ENCODE measurements at places on chromosomes 5 and 9.

DNA sequence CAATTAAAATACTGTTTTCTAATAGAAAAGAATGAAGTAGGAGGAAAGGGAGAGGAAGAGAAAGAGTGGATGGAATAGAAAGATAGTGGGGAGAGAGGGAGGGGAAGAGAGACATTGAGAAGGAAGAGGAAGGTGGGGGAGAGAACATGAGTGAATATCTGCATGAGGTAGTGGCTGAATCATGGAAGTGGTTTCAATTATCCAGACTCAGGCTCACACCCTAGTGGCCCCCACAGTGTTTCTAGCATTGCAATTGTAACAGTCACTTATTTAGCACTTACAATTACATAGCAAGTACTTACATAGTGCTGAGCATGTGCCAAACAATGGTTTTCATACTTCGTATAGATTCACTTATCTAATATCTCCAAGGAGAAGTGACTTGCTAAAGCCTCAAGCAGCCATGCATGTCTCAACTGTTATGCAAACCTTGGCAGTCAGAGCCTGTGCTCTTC is 72.7 kb downstream of the CAST start:
- peak; percentile 87 for DNase-seq

GRCh38 chr5:148060881-148061280 is 2.9 kb upstream of the SPINK5 start:
- no peak for DNase-seq

GRCh38 chr9:97705354-97705950 is 8.3 kb upstream of the XPA start:
- DNase-seq: no peak

GRCh38 chr5:63128018-63128417 is 549.4 kb downstream of the LRRC70 start:
- DNase-seq: no peak

DNA sequence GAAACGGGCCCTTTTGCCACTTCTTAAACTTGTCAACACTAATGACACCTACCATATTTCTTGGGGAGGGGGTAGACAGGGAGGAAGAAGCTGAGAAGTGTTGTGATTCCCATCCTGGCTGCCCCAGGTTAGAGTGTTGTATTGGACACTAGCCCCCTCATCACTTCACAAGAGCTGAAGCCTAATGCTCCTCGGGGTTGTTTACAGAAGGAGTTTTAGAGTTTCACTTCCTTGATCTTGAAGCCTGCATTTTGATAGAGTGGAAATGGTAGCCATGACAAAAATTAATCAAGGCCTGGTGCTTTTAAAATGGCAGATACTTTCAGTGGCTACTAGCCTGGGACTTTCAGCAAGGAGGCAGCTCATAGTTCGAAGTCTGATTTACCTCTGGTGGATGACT is 11.0 kb upstream of the FAM120AOS start:
- no peak for DNase-seq

DNA sequence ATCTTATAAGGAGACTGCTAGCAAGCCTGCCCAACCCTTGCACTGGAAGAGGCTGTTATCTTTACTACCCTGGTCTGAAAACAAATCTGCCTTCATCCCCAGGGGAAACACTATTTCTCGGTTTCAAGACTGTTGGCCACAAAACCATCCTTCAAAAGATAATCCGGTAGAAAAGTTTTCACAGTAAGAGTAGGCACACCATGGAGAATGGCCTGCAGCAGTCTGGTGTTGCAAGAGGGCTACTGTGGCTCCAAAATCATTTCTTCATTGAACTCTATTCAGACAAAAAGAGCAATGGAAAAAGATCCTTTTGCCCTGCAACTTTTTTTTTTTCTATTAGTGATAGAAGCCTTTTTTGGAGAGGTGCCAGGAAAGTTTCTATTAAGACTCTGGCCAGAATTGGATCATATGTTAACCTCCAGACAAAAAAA is 163.9 kb downstream of the ARHGEF28 start:
- DNase-seq: peak; percentile 42

- peak; percentile 54 for DNase-seq
Observed at GRCh38 chr5:23208959-23209431, 298.4 kb upstream of the PRDM9 start.

DNA sequence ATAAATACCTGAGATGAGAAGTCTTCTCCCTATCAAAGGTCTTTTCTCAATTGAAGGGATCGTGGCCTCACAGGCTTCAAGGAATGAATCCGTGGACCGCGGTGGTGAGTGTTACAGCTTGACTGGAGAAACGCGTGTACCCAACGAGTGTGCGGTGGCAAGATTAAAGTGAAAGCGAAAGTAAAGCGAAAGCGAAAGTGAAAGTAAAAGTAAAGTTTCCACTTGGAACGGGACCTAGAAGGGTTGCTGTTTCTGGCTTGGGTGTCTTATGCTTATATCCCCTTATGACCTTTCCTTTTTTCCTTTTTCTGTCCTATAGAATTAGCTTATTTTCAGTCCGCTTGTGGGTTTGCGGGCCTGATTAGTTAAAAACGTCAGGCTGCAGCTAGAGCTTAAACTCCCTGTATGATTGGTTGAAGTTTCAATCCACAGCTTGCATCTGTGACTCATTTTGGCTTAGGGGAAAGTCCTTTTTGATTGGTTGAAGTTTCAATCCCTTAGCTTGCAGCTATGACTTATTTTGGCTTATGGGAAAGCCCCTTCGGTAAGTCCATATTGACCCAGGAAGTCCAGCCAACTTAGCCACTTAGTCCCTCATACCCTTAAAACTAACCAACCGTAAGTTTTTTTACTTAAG is 924.3 kb upstream of the CDH10 start:
- DNase-seq: no peak

DNA sequence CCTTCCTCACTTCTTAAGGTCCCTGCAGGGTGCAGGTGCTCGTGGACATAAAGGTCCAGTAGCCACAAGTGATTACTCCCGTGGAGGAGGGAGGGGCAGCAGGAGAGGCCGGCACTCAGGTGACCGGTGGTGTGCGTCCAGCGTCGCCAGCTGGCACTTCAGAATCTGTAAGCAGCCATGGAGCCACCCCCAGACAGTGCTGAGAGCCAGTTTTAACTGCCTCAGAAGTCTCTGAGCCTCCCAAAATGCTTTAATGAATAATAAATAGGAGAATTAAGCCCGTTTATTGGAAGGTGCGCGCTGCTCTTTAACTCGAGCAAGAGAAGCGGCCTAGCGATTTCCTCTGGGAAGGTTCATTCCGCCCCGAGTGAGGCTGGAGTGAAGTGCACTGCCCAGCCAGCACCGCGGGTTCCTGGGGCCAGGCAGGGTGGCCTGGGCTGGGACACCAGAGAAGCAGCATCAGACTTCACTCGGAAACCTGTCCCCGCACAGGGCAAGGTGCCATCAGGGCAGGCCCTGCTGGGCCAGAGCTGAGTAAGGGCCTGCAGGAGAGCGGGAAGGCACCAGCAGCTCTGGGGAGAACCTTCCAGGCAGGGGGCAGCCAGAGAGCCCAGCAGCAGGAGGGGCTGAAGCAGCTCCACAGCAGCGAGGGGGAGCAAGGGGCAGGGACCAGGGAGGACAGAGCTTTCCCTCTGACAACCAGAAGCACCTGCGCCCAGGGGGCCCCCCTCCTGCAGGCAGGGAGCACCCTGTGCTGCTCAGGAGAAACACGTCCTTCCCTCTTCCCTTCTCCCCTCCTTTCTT is 61.2 kb downstream of the VAV2 start:
- DNase-seq: no peak

DNA sequence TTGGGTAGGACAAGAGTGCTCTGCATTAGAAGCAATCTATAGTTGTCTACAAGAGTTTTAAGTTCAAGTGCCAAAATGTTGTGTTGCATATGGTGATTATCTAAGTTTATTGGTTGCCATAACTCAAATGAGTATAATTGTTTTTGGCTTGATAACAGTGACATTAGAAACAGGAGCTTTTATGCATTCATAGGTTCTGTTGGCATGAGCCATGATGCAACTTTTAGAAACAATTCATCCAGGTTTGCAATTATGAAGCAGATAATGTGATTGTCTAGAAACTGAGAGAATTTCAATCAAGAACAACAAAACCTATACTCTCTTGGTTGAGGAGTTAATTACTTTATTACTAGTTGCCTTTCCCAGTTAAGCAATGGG is 137.0 kb downstream of the PBX3 start:
- DNase-seq: no peak
